GM20000 (cell line): ENCODE measurements at places on chromosomes 1 and 21.
A peak's percentile ranks its signal among the peaks of the same experiment; 100 is the strongest.

DNA sequence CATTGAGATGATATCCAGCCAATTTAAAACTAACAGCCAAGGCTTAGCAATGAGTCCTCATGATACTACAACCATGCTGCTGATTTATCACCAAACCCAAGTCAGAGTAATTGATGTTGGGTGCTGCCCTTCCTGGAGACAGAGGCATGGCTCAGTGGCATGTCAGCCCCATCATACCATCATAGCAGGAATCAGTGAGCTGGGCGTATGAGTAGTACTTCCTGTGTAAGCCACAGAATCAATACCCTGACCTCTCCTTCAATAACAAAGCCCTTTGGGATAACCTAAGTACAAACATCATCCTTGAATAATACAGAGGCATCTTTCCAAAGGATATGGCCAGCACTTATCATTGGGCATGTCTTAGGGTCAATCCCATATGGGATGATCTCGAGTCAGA, 3.0 kb upstream of the LCE1E start:
- no peak for DNase-seq

- DNase-seq: peak; percentile 61
These were observed 181.0 kb upstream of the KLHDC7A start for GRCh38 chr1:18299441-18300338.

GRCh38 chr1:212722270-212722957, 22.8 kb upstream of the BATF3 start:
- no peak for DNase-seq

GRCh38 chr1:213070406-213070805, 19.4 kb downstream of the RPS6KC1 start:
- DNase-seq: peak; percentile 49

- DNase-seq: no peak
These were observed 80.9 kb downstream of the ABCA4 start for GRCh38 chr1:94039871-94040569.

- DNase-seq: no peak
These were observed 809.9 kb upstream of the RGS18 start for GRCh38 chr1:191348328-191348727.

GRCh38 chr1:49200738-49201137, 424.0 kb upstream of the BEND5 start:
- DNase-seq: no peak

GRCh38 chr1:42282867-42283583, 52.0 kb downstream of the FOXJ3 start:
- no peak for DNase-seq

DNA sequence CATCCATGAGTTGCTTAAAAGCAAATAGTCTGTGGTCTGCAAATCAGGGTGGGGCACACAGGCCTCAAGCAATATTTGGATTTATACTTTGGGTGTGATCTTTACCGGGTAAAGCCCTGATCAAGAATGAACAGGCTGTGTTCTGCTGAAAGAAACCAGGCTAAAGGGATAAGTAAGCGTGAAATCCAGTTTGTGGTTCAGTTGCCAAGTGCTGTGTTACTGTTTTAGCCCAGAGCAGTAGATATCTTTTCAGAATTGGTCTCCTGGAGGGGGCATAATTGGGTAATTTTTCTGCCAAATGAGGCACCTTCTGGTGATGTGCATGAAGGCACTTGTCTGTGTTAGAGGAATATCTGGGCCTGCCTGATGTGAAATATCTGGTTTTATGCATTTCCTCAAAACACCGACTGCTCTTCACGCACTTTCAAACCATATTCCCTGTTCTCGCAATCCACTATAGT, 21.4 kb downstream of the AIM2 start:
- DNase-seq: no peak

DNA sequence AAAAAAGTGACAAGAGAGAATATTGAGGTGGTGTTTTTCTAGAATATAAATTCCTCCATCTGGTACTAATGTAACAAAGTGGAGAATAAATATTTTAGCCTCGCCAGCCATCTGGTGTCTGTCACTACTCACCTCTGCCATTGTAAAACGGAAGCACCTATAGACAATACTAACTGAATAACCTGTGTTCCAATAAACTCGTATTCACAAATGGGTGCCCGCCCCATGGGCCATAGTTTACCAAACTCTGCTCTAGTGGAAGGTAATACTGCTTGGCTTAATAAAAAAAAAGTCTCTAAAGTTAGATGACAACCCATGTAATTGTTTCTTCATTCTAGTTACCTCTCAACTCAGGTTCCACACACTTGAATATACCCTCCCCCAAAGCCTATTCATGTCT, 8.1 kb downstream of the MIS18A start:
- no peak for DNase-seq

GRCh38 chr1:232932486-232933425, 17.7 kb upstream of the NTPCR start:
- no peak for DNase-seq

- DNase-seq: peak; percentile 94
These were observed 743 bp downstream of the PHF13 start for GRCh38 chr1:6614019-6614928.

DNA sequence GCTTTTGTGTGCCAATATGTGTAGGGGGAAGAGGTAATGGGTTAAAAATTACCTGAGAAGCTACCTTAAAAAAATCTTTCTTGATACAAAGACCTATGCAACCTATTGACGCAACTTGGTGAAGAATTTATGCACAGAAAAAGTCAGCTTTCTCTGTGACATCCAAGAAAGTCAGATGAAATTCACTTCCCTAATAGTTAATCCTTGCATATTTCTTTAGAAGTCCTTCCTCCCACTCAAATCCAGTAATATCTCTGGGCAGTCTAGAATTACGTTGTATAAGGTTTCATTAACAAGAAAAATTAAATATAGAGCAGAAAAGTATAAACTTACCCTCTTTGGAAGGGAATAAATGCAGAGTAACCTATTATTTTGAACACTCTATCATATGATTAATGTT, 2.9 kb downstream of the UBAP2L start:
- DNase-seq: no peak

- DNase-seq: no peak
These were observed 19.0 kb upstream of the SUMO3 start for GRCh38 chr21:44836666-44837471.

DNA sequence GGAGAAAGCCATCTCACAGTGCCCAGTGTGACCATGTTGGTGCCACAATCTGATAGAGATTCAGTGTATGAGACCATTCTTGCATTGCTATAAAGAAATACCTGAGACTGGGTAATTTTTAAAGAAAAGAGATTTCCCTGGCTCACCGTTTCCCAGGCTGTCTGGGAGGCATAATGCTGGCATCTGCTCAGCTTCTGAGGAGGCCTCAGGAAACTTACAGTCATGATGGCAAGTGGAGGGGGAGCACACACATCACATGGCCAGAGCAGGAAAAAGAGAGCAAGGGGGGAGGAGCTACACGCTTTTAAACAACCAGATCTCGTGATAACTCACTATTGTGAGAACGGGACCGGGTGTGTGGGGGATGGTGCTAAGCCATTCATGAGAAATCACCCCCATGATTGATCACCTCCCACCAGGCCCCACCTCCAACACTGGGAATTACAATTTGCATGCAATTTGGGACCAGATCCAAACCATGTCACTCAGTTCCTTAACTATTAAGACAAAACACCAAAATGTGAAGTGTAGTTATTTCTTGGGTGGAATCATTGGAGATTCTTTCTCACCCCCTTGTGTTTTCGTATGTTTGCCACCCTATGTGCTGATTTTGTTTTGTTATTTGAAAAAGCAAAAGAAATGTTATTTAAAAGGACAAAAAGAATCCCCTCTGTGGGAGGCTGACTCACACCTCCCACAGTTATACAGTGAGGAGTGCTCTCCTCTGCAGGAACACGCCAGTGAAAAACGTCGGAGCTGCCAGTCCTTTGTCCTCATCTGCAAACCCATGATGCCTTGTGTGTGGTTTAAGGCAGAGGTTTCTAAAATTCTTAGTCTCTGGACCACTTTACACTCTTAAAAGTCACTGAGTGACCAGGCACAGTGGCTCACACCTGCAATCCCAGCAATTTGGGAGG, 46.9 kb upstream of the IFNLR1 start:
- no peak for DNase-seq

- DNase-seq: no peak
These were observed 5.8 kb upstream of the TGFB2 start for GRCh38 chr1:218339267-218339831.

GRCh38 chr1:154559466-154560044, 1.1 kb upstream of the UBE2Q1 start:
- DNase-seq: peak; percentile 83

DNA sequence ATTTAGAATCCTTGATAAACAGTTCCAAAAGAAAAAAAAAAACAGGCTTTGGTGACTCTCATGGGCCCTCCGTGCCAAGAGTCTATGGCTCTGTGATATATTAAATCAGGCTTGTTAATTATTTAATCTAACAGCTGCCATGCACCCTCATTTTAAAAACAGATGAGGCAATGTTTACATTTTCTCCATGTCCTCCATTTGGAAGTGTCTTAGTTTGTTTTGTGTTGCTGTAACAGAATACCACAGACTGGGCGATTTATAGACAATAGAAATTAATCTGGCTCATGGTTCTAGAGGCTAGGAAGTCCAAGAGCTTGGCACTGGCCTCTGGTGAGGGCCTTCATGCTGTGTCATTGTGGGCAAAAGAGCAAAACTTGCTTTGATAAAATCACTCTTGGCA, 58.0 kb downstream of the B3GALT5 start:
- DNase-seq: no peak

DNA sequence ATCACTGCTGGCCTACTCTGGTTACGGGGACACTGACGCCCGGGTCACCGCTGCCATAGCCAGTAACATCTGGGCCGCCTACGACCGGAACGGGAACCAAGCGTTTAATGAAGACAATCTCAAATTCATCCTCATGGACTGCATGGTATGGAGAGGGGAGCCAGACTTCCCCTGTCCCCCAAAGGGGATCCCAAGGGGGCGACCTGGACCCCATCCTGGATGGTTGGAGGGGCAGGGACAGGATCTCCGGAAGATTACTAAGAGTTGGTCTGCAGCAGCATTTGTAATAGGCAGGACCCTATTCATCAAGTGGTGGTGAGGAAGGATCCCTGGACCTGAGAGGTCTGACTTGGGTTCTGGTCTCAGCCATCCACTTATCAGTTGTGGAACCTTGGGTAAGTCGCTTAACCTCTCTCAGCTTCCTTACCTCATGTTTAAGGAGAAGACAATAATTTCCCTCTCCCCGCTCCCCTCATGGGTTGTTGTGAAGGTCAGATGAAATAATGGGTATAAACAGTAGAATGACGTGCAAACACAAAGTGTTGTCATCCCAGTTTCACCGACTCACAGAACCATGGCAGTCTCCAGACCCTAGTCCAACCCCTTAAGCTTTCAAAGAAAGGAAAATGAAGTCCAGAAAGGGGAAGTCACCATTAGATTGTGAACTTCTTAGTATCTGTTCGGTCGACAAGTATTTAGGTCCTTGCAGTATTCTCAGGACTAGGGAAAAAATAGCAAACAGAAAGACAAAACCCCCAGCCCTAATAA, 883 bp downstream of the LAMTOR2 start:
- DNase-seq: no peak

- no peak for DNase-seq
These were observed 29.3 kb downstream of the AK2 start for GRCh38 chr1:33007190-33008050.

- DNase-seq: peak; percentile 80
These were observed 414 bp downstream of the TMEM51 start for GRCh38 chr1:15153842-15154479.

- no peak for DNase-seq
These were observed 10.1 kb upstream of the GUCA2B start for GRCh38 chr1:42142894-42143675.

DNA sequence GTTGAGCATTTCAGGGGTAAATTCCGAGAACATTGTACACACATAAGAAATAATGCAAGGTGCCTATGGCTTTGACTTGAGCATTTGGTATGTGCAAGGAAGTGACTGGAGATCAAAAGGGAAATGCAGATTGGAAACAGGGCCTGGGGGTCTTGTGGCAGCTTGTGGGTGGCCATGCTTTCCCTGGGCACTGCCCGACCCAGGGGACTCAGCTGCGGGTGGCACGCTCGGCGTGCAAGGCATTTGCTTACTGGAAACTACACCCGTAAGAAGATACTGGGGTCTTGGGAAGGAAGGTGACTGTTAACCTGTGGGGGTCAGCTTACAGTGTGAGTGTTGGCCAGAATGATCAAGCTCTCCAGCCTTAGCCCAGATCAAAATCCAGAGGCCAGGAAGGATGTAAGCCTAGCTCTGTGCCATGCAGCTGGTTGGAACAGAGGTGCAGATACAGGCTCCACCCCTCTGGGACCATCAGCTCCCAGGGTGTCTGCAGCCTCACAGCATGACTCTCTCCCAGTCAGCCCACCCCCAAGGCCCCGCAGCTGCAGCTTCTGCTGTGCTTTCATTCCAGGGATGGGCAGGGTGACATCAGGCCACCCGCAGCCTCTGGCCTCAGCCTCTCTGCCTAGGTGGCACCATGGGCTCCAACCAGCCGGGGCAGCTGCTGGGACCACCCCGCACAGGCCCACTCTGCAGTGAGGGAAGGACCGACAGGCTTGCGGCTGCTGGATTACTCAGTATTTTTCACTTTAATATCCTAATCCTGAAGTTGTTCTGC, 55.1 kb downstream of the KIF26B start:
- DNase-seq: no peak

DNA sequence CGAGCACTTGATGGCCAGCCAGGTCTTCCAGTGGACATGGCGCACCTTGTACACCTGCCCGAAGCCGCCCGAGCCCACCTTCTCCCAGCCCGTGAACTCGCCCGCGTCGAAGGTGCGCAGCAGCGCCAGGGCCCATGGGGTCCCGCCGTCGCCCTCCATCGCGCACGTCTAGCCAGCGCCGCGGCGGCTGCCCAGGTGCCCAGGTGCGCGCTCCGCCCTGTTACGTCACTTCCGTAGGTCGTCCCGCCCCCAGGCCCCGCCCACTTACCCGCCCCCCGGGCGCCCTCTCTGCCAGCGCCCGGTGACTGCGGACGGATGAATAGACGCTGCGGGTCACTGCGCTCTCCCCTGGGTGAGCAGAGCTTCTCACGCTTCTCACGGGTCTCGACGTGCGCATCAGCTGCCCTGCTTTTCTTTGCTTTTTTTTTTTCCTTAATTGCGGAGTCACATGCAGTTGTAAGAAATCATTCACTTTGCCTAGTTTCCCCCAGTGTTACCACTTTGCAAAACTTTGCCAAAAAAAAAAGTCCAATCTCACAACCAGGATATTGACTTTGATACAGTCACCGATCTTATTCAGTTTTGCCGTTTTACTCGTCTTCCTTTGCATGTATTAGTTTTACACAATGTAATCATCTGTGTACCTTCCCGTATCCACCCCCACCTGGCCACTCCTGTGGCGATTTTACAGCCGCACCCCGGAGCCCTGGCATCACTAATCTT, at the start of gene RIPK4:
TSS of gene RIPK4 (minus strand) at position 170 of the 723 bp plus-strand sequence. CDS start at position 159, 11 bp downstream.
- peak; percentile 82 for DNase-seq
